IPS DF 6.9 (cell line): ENCODE measurements at places on chromosomes 3 and 15.

- no peak for DNase-seq
These were observed 13.6 kb downstream of the VPS39 start for GRCh38 chr15:42194513-42194912.

DNA sequence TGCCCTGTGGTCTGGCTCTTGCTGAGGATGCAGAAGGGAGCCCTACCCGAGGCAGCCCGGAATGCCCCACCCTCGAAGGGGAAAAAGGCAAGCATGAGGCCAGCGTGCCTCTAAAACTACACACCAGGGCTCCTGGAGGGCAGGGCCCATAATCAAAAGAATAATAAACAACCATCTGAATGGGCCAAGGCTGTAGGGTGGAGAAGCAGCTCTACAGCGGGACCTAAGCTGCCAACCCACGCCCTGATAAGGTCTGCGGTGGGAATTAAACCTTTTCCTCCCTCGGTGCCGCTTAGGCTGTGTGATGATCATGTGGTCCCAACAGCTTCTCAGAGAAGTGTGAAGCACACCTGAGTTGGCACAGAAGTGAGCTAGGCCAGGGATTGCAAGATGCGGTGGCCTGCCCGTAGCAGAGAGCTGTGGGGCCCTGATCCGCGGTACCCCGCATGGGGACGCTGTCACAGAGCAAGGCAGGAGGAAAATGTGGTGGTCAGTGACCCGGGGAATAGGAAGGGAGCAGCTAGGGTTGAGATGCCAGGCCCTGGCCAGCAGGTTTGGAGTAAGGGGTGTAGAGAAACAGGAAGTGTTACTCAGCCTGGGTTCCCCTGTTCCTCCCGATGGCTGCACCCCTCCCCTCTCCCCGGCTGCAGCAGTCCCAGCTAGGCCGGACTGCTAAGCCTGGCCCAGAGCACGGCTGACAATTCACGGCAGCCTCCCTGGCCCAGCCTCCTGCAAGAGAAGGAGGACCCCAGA is 1.1 kb upstream of the C15orf62 start:
- no peak for DNase-seq

DNA sequence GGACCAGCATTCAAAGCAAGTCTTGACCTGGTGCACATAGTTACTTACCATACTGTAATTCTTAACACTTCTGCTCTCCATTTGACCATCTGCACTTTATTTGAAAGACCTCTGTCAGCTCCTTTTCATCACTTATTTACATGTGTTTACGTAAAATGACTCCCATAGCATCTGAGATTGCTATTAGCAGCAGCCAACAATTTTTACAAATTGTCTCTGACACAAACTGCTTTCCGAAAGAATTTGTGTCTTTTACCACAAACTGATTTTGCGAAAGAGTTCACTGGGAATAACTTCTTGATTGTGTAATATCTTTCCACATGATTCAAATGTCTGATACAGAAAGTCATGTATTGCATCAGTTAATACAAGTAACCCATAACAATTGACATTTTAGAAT is 144.1 kb upstream of the PEX5L start:
- no peak for DNase-seq

DNA sequence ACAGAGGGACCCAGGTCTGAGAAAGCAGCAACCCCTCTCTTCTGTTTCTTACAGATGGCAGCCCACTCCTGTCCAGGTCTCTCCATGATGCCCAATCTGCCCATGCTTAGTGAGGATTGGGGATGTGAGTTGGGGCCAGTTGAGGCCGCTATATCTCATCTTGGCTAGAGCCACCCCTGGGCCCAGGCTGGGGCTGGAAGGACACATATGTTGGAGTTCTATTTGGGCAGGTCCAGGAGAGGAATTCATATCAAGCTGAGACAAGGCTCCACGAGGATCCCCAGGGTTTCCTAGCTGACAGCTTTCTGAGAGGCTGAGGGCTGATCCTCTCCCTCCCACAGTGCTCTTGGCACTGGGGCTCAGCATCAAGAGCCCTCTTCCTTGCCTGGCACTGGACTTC is 11.4 kb downstream of the TGM5 start:
- DNase-seq: no peak

DNA sequence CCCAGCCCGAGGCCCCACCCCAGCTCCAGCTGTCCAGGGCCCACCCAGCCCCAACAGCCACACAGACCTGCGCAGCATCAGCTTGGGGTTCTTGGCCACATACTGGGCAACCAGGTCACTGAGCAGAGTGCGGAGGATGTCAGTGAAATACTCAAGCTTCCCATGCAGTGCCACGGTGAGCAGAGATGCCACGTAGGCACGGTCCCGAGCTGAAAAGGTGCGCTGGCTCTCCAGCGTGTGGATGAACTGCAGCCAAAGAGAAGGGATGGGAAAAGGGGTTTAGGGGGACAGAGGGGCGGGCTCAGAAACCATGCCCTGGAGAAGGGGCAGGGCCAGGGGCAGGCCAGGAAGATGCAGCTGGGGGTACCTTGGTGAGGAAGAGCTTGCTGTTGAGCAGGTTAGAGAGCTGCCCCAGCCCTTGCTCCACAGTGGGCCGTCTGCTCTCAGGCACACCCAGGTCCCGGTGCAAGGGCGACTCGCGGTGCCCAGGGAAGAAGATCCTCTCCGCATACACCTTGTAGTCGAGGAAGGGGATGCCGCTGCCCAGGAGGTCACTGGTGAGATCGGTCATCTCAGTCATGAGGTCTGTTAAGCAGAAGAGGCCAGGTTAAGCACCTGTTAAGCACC is 17.4 kb downstream of the PLXNB1 start:
- no peak for DNase-seq

DNA sequence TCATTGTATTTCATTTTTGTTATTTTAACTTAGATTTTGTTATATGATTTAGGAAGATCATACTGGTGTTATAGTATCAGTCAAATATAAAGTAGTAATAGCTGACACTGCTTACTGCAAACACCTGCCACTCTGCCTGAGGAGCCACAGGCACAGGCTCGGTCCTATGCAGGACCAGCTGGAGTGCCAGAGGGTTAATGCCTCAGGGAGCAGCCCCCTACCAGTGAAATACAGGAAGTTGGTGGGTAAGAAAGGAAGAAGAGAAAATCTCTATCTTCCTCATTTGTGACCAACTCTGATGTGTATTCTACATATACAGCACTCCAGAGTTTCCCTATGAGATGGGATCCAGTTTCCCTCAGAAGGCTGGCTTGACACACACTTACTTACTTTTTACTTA is 593.3 kb downstream of the UNC13C start:
- DNase-seq: no peak

DNA sequence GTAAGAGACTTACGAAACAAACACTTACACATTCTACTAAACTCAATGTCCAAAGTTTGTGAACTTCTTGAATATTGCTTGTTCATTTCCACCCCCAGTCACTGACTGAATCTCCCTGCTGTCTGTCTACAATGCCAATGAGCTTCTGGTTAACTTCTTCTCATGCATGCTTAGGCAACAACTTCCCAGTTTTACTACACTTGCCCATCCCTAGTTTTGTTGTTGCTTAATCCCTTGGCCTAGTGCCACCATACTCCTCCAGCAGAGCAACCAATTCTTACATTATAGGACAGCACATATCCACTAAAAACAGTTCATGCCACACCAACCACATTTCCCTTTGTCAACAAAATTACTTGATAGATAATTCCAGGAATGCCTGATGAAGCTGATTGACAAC is 40.9 kb upstream of the CCR2 start:
- DNase-seq: no peak

GRCh38 chr3:52742418-52743041 is 28.2 kb downstream of the NEK4 start:
- peak; percentile 4 for DNase-seq
